Progenitor cell of endocrine pancreas (in vitro differentiated cells): ENCODE measurements at places on chromosomes 12 and 14. TPM values are rescaled to one million over a fixed set of nuclear protein-coding genes. Genes with fewer than 3 reads are reported as not detected.

DNAJC22 gene
- 36.0 and 38.7 TPM in 2 replicates for total RNA-seq

- DNase-seq = no peak
- H3K4me3 ChIP-seq = no peak overlapping the region
Measured at GRCh38 chr14:89465876-89466275, 48.8 kb upstream of the FOXN3 start.

GRCh38 chr14:104602933-104603325 lies 1.6 kb downstream of the TMEM179 start:
- H3K27me3 ChIP-seq = peaks cover 39% of the 10 kb centered on the region
- no peaks in the 10 kb centered on the region for H3K36me3 ChIP-seq
- H3K27ac ChIP-seq = no peak overlapping the region
- no peak for DNase-seq

DNA sequence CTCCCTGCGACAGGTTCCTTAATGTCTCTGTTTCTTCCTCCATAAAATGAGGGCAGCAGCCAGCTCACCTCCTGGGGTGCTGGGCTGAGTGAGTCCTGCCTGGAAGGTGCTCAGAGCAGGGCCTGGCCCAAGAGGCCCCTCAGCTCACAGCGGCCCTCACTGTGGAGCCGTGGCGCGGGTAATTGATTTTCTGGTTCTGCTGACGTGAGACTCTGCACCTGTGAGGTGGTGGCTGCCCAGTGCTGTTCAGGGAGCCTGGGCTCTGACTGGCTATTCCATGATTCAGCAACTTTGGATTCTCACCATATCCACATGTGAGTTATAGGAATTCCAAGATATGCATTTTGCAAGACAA lies 266.6 kb downstream of the ADGRD1 start:
- peaks cover 32% of the 10 kb centered on the region for H3K4me1 ChIP-seq
- H3K4me3 ChIP-seq = no peak overlapping the region
- no peaks in the 10 kb centered on the region for H3K27me3 ChIP-seq
